Brain (organoid and tissue), 16 donors: ENCODE measurements at places on chromosomes 16 and 17.

DNA sequence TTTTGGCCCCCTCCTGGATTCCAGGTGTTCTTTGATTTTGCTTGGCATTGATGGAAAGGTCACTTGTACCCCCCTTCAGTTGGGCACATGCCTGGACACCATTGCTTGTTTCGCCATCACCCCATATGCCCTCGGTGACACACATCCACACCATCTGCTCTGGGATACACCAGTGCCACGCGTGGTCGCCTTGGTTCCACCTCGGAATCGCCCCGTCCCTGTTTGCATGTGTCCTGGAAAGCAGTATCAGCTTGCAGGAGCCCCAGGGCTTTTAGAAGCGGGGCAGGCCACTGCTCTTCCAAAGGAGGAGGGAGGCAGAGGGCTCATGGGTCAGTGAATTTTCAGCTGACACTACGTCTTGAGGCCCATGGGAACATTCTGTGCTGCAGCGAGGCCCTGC lies 607.9 kb downstream of the KCNJ18 start:
- no peak for DNase-seq

- no peak for DNase-seq
These were observed 525.2 kb upstream of the GOT2 start for GRCh38 chr16:59259074-59259949.

- DNase-seq = peak; percentile 64
These were observed 231.4 kb upstream of the TNRC6C start for GRCh38 chr17:77727037-77727615.

GRCh38 chr17:37430051-37430627 lies 23.5 kb downstream of the TADA2A start:
- no peak for DNase-seq

- DNase-seq = peak; percentile 17
These were observed 54.8 kb downstream of the VAC14 start for GRCh38 chr16:70746040-70746707.

- DNase-seq = no peak
These were observed 12.4 kb downstream of the CCDC47 start for GRCh38 chr17:63760771-63761539.

DNA sequence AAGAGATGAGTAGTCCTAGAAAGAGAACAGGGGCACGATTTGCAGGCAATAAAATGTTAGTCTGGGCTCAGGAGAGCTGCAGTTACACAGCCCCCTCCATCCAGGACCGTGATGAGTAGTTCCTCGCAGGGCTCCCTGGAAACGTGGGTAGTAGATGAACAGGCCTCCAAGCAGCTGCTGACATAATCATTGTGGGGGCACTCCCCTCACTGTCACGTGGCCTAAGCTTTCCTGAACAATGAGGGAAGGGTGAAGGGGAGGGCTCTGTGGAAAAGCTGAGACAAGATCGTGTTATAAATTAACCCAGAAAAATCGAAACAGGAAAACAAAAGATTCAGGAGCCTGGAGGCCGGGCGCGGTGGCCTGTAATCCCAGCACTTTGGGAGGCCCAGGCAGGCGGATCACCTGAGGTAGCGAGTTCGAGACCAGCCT lies 1.3 kb upstream of the PER1 start:
- DNase-seq = peak; percentile 62

DNA sequence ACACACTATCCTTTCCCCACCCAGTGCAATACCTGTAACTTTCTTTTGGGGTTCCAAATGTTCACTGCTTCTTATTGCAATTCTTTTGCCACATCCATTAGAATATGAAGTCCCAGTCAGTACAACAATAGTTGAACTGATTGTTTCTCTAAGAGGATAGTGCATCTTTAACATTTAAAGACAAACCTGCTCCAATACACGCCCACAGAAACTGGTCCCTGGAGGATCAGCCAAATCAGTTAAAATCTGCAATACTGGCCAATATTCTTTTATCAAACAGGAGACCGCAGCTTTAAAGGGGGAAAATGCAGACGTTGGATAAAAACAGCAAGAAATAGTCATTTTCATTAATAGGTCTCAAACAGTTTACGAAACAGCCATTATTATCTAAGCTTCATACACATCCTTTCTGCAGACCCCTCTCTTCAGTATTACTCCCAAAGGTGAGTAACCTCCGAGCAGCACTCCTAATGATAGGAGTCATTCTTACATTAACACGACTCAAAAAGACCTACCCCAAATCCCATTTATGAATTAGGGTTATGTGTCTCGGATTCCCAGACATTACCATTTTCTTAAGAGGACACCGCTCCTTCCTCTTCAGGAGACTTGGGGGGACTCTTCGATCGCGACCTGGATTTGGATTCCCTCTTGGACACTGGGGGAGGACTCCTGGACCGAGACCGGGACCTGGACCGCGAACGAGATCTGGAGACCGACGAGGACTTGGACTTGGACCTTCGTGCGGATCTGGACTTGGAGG lies 1.4 kb downstream of the SRSF2 start:
- peak; percentile 19 for DNase-seq

DNA sequence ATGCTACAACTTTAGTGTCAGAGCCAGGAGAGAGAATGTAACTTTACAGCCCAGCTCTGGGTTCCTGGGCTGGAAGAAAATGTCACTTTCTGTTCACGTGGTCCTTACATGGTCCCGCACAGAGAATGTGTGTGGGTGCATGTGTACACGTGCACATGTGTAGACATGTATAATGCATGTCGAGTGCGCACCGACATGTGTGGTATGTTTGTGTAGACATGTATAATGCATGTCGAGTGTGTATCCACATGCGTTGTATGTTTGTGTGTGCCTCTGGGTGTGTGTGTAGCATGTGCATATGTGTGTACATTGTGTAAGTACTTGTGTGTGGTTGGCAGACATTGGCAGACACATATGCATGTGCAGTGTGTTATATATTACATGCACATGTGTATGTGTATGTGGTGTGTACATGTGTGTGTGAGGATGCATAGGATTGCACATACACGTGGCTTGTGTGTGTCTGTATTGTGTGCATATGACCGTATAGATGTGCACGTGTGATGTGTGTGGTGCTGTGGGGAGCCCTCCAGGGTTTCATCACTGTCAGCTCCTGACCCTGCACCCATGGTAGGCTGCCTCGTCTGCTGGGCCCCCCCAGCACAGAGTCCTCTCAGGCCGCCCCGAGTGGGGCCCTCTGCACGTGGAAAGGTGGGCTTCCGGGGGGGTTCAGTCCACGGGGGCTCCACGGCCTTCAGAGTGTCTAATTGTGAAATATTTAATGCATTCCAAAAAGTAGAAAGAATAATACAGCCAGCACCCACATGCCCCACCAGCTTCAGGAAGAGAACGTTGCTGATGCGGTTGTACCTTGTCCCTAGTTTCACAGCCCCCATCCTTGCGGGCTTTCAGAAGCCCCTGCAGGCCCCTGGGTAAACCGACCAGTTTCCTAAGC lies 214.2 kb upstream of the GSE1 start:
- DNase-seq = no peak

GRCh38 chr17:74720506-74720905 lies 7.8 kb upstream of the CD300LF start:
- no peak for DNase-seq

DNA sequence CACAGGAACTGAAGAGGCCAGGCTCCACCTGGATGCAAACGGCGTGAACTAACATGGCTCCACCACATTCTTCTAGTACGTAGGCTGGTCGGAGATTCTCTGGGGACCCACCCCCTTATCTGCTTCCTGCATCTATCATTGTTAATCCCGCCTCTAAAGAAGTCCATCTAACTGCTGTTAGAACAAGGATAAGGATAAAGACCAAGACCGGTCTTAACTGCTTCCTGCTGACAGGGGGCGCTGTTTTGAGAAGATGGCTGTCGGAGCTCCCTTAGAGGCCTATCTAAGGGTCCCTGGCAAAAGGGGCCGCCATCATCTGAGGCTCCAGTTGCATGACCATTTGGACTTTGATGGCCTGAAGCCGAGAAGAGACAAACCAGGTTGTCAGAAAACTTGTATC lies 25.8 kb upstream of the TNFSF12 start:
- DNase-seq = no peak

GRCh38 chr16:86559802-86560305 lies 4.8 kb upstream of the MTHFSD start:
- no peak for DNase-seq

DNA sequence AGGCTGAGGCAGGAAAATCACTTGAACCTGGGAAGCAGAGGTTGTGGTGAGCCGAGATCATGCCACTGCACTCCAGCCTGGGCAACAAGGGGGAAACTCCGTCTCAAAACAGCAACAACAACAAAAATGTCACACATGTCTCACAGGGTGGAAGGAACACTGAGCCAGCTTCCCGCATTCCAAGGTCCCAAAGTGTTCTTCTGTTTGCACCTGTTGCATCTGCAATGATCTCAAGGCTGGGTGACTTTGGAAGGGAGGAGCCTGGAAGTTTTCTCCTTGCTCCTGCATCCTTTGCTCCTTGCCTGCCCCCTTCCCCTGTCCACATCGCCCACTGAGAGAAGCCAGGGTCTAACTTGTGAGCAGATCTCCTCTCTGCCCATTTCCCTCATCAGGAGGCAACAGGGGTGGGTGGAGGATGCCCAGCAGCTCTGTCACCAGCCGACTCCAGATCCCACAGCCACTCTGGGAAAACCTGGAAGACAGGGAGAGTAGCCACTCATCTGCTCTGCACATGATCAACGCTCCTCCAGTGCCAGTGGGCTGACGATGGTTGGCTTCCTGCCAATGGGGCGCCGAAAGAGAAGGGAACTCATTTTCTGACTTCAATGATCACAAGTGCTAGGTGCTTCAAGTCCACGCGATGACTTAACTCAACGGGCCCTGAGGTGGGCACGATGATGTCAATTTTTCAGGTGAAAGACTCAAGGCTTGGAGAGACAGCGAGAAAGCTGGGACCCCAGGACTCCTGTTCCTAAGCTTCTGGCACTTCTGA lies 12.6 kb downstream of the CHST6 start:
- DNase-seq = no peak

DNA sequence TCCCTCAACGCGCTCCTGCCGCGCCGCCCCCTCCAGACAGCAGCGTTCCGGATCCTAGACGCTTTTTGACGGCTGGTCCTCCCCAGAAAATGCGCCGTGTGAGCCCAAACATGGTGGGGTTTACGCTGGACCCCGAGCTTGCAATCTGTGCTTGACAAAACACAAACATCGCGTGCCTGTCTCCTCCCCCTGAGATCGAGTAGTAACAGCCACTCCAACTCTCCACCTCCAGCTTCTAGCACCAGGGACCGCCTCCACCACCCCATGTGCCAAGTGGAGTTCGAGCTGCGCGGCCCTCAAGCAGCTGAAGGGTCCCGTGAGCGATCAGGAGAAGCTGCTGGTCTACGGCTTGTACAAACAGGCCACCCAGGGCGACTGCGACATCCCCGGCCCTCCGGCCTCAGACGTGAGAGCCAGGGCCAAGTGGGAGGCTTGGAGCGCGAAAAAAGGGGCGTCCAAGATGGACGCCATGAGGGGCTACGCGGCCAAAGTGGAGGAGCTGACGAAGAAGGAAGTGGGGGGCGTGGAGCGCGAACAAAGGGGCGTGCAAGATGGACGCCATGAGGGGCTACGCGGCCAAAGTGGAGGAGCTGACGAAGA lies 656 bp upstream of the GEMIN4 start:
- DNase-seq = peak; percentile 69

DNA sequence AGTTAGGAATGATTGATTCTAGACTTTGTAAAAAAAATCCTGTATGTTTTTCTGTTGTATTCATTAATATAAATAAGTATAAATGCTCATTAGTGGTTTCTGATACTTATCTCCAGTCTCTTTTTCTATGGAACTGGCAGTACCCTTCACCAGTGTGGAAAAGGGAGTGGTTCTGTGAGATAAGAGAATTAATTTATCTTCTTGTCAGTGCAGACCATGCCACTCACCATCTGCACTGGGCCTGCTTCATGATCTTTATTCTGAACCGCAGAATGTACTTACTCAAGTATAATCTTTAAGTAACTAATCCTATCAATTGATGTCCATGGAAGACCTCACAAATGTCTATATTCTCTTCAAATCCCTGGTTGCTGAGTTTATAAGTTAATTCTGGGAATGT lies 836.1 kb upstream of the CDH8 start:
- DNase-seq = no peak

DNA sequence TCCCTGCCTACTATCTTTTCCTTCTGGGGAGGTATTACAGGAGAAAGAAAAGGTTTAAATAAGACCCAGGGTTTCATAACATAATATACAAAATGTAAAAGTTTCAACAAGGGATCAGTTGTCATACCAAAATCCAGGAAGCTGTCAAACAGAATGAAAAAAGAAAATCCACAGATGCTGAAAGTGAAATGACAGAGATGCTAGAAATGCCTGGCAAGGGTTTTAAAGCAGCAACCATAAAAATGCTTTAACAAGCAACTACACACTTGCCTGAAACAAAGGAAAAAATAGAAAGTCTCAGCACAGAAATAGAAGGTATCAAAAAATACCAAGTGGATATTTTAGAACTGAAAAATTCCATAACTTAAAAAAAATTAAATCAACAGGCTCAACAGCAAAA lies 105.0 kb downstream of the C16orf78 start:
- DNase-seq = no peak

GRCh38 chr16:69012906-69013305 lies 92.5 kb upstream of the HAS3 start:
- no peak for DNase-seq

- no peak for DNase-seq
These were observed 81.9 kb downstream of the MGAT5B start for GRCh38 chr17:76949913-76950695.

DNA sequence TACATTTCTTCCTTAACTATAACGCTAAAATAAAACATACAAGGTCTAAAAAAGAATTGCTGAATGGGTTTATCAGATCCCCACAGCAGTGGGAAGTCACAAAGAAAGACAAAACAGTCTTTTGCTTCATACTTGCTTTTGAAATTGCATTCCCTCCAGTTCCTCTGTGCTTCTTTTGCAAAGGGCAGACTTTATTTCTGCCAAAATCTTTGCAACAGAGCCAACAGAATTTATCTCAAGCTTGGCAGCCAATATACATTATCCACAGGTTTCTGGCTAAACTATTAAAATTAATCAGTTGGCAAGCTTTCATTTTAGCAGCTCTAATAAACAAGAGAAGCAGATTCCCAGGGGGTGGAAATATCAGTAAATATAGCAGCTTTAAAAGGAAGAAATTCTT lies 378.9 kb upstream of the CA10 start:
- DNase-seq = peak; percentile 65

DNA sequence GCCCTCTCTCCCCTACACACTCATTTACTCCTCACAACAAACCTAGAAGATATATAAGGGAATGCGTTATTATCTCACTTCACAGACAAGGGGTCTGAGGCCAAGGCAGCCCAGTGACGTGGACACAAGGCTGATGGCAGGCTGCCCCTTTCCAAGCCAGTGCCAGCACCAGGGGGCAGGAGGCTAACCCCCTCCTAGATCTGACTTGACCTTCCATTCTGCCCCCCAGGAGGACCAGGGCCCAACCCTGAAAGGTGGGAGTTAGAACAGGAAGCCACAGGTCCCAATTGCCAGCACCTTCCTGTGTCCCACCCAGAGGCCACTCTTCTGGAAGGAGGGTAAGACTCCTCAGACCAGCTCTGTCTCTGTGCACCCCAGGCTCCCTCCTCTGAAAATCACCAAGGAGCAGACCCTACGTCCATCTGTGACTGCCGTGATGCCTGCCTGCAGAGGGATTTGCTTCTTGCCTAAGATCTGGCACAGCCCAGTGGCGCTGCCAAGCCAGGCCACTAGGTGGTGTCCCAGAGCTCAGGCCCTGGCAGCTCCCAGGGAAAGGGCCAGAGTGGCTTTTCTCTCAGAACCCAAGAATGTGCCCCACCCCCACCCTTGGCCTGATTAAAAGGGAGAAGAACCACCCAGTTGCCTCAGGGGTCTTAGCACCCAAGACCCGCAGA lies 42.4 kb upstream of the MRPS23 start:
- peak; percentile 69 for DNase-seq

GRCh38 chr16:73428121-73428520 lies 380.2 kb upstream of the ZFHX3 start:
- no peak for DNase-seq
